NCI-H2081 treated with DMSO at 0.1 percent for 48 hours (cell line): ENCODE measurements at places on chromosomes 12 and 14.

GRCh38 chr14:44812672-44813071 lies 149.1 kb downstream of the KLHL28 start:
- DNase-seq = no peak

DNA sequence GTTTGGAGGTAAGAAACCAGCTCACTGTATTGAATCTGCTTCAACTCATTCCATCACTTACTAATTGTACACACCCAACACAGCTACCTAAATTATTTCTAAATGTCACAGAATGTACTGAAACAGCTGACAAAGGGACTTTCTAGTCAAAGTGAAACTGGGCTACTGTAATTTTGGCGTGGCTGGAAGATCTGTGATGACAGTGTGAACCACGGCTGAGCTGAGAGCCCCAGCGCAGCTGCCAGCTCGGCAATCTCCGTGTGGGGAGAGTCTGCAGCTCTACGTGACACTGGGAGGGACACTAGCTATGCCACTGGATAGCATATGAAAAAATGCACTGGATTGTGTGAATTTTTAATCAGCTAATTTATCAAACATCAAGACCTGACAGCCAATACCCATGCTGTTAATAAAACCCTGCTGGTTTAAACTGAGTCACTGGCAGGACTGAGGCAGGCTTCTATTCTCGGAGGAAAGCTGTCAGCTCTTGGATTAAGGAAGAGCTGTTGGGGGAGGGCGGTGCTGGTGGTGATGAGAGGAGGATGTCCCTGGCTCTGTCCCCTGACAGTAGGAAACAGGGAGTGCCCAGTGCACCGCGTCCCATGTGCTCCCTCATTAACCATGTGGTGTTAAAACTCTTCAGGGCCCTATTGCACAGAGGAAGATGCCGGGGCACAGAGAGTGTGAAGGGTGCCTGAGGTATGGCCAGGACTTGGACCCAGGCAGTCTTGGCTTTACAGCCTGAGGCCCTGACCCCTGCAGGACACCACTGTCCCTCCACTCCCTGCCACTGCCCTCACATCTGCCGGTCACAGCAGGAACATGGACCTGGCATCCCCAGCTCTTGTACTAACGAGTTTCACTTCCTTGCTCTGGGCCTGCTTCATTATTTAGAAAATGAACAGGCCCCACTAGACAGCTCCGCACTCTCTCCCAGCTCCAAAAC lies 13.3 kb downstream of the SLC15A4 start:
- no peak for DNase-seq

DNA sequence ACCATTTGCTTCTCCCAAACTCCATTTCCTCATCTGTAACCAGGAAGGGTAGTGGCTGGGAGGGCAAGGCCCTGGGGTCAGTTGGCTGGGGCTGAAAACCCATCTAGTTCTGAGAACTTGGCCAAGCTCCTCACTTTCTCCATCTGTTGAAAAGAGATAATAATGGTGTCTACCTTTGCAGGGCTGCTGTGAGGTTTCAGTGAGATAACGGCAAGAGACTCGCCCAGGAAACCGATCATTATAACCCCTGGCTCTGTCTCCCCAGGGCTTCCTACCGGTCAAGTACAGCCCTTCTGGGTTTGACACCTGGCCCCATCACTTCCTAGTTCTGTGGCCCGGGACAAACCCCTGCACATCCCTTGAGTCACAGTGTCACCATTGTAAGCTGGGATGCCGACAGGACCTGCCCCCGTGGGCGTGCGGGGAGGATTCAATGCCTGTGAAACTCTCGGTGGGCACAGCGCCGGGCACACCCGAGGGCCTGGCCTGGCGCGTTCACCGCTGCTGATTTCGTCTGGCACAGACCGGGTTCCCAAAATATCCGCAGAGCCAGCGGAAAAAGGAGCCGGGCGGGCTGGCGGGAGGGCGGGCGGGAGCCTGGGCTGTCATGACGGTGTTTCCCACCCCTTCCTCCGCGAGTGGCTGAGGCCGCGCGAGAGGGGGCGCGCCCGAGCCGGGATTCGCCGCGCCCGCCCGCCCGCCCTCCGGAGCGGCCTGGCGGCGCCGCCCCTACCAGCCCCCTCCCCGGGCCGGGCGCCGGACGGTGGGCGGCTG lies 4.4 kb downstream of the KMT5A start:
- no peak for DNase-seq

DNA sequence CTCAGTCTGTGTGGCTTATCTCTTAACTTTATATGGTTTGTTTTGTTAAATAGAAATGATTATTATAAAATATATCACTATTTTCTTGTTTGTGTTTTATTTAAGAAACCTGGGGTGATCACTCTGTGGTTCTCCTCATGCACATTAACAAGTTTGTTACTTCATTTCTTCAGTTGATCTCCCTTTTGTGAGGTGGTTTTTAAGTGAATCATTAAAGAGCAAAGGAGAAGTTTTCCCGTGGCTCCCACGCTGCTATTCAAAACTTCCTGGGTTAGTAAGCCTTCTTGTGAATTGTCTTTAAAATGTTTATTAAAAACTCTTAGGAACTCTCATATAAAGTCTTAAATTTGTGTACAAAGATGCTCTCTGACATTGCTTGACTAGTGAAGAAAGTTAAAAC lies 11.8 kb downstream of the ADIPOR2 start:
- DNase-seq = no peak

GRCh38 chr12:31218203-31219025 lies 107.5 kb downstream of the SINHCAF start:
- DNase-seq = no peak

DNA sequence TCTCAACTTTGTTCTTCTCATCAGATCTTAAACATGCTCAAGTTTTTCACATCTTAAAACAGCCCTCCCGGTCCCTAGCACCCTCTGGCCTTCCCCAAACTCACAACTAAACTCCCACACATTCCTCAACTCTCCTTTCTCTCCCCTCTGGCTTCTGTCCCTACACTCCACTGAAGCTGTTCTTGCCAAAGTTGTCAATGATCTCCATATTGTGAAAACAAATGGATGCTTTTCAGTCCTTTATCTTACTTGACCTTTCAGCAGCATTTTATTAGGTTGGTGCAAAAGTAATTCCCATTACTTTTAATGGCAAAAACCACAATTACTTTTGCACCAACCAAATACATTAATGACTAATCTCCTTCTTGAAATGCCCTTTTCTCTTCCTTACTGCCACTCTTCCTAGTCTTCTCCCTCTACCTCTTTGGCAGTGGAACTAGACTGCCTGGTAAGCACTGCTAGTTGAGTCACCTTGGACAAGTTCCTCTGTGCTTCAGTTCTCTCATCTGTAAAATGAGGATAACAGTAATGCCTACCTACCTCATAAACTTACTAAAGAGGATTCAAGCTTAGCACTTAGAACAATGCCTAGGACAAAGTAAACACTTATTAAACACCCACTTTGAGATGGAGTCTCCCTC lies 16.0 kb downstream of the CERS5 start:
- DNase-seq = no peak

- no peak for DNase-seq
These were observed 22.8 kb upstream of the NPFF start for GRCh38 chr12:53530061-53530460.

GRCh38 chr12:123761841-123762714 lies at the start of gene DNAH10:
TSS of gene DNAH10 (plus strand) at chr12:123762301. CDS start at chr12:123762337, 36 bp downstream.
- no peak for DNase-seq

- DNase-seq = peak; percentile 30
These were observed 153.8 kb downstream of the MED13L start for GRCh38 chr12:116123451-116124258.

- no peak for DNase-seq
These were observed 19.4 kb downstream of the PPP1R36 start for GRCh38 chr14:64569138-64569631.

DNA sequence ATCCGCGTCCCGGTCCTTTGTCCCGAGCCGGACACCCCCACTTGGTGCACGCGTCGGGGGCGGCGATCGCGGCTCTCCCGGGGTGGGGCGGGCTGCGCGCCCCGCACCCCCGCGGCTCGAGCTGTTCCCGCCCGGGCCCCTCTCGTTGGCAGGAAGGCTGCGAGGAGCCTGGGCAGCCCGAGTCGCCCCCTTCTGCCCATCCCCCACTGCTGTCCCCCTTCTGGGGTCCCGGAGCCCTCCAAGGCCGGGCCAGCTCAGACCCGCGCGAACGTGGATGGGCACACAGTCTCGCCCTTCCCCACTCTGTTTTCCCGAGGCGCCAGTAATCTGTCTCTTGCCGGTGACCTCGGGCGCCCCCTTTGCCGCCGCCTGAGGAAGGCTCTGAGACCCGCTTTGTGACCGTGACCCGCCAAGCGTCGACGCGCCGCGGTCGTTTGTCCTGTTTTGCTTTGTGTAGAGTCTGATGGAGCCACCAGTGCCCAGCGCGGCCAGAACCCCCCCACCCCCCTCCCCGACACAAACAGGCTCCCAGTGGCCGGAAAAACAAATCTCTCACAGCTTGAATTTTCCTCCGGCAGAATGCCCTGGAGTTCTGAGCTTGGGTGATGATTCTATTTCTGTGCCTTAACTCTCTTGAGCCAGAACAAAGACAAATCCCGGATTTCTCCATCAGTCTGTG lies 610 bp downstream of the C14orf132 start:
- DNase-seq = no peak

GRCh38 chr12:1132311-1132710 lies 141.3 kb downstream of the ERC1 start:
- DNase-seq = no peak

- no peak for DNase-seq
These were observed 15.9 kb downstream of the PLEKHG3 start for GRCh38 chr14:64720131-64720576.

DNA sequence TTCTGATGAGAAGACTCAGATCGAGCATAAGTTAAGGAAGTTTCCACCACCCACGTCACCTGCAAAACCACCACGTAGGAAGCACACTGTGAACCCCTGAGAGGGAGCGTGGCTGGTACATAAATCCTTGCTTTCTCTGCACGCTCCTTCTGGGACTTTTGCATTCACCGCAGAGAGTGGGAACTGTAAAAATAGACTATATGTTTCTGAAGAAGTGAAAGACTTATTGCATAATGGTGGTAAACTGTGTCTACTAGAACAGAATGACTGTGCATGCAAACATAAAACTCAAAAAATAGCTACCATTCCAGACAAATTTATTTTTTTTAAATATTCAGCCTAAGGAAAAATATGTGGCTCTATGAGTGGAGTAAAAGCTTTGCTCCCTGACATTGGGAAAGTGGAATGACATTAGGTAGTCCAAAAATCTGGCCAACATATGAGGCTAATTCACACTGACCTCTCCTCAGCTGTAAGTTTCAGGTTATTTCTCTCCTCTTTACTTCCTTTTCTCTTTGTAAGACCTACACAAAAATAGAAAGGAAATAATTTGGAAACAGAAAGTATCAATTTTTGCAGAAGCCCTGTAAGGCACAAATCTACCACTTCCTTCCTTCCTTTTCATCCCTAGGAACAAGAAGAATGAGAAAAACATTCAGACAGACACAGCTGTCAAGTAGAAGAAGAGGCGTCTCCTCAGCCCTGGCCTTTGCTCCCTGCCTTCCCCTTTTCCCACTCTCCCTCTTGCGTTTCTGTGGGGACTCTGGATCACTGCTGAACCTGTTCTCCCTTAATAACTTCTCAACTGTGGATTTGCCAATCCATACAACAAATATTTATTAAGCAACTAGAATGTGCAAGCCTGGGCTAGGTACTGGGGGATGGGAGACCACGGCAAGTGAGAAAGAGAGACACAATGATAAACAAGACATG lies 264.3 kb upstream of the FOXN3 start:
- no peak for DNase-seq

GRCh38 chr14:79510659-79511058 lies 700.6 kb downstream of the DIO2 start:
- no peak for DNase-seq

DNA sequence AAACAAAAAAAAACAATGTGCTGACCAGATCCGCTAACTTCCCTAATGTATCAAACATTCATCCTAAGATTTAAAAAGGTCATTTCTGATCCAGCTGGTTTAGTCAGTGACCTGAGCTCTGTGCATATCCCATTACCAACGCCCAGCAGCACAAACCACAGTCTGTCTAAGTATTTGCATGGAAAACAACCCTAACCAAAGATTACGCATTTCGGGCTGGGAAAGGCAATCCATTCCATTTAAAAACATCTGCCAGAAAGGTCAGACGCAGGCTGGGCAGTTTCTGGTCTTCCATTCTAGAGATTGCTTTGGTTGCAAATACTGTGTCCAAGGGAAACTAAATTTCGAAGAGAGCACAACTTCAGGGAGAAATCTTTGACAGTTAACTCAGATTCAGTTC lies 234.9 kb downstream of the FLRT2 start:
- DNase-seq = no peak

DNA sequence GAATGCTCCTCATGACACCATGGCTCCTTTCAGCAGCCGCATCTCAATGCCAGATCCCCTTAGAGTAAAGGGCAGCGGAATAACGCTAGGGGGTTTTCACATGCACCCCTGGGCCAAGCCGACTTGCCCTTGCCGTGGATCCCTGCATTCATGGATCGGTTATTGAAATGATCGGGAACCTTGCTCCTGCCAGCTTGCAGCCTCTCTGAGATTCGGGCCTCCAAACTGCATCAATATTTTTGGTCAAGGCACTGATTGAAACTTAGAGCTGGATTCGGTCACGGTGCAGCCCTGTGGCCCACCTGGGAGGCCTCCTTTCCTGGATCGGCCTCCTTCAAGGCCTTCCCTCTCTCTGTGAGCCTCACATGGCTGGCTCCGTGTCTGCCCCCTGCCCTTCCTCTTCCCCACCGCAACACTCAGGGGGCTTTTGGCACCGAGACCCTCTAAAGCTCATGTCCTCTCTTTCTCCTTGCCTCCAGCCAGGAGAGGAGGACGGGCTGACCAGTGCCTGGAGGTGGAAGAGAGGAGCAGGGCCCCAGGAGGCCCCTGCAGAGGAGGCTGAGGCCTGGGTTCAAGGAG lies 1.8 kb downstream of the PTPN6 start:
- no peak for DNase-seq

GRCh38 chr12:91043408-91043807 lies 14.4 kb downstream of the KERA start:
- DNase-seq = no peak

DNA sequence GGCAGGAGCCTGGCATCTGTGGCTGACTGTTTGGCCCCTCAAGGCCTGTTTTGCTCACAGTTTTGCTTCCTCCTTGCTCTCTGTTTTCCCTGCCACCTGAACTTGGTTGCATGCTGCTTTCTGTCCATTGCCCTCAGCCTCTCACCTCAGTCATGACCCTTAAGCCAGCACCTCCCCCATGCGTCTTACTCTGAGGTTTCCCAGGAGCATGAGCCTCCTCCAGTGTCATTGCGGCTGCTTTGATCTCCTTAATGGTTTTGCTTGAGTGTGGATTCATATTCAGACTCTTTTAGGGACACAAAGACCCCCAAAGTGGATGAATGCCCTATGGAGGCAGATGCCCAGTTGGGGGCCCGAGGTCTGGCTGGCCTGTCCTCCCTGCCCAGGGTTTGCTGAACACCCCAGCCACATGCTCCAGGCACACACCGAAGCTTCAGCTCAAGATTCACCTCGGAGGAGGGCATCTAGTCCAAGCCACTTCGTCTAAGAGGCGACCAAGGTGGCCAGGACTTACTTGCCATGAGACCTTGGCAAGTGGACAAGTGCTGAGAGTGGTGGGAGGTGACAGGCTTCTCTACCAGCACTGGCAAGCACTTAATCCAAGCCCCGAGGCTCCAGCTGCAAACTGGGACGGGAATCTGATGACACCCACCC lies 95.4 kb upstream of the DIO3 start:
- DNase-seq = no peak

GRCh38 chr14:73237219-73237785 lies at the start of gene PAPLN:
TSS of gene PAPLN (plus strand) at chr14:73237506. CDS start at chr14:73239779, 2,273 bp downstream.
- DNase-seq = no peak
